ENCODE measurements at places on chromosomes 1 and 21.

DNA sequence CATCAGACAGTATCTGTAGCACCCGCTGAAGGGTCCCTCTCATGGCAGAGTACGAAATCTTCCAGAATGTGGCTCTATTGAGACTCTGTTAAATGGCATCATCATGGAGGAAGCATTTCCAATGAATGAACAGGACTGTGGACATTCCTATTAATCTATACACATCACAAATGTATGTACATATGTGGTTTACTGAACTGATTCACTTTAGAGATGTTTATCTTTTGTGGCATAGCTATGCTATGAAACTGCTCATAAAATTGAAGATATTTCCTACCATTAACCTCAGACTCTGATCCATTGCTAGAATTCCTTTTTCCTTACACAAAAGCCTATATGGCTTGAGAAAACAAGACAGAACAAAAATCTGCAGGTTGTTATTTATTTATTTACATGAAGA, 259.6 kb upstream of the RRP15 start:
- peak; percentile 64 for DNase-seq

GRCh38 chr1:226309398-226310244, 657 bp upstream of the LIN9 start:
- DNase-seq: peak; percentile 5

GRCh38 chr1:229264487-229264886, 6.4 kb upstream of the RAB4A start:
- no peak for DNase-seq

GRCh38 chr21:17921579-17922530, 102.7 kb upstream of the C21orf91 start:
- DNase-seq: peak; percentile 27

- DNase-seq: no peak
Measured at GRCh38 chr1:26283871-26284596, 4.1 kb downstream of the SH3BGRL3 start.

- peak; percentile 83 for DNase-seq
Measured at GRCh38 chr1:28668956-28669723, 556 bp downstream of the GMEB1 start.

All from fibroblast of skin of scalp (primary cell).